ENCODE measurements at places on chromosomes 13 and 19.

- peak; percentile 70 for DNase-seq
Measured at GRCh38 chr13:49314344-49314882, 66.7 kb downstream of the CDADC1 start.

GRCh38 chr19:44845612-44846454 lies at the start of gene NECTIN2:
NECTIN2 (plus strand) TSS chr19:44846297; CDS start chr19:44846526, 229 bp downstream.
- peak; percentile 85 for DNase-seq

DNA sequence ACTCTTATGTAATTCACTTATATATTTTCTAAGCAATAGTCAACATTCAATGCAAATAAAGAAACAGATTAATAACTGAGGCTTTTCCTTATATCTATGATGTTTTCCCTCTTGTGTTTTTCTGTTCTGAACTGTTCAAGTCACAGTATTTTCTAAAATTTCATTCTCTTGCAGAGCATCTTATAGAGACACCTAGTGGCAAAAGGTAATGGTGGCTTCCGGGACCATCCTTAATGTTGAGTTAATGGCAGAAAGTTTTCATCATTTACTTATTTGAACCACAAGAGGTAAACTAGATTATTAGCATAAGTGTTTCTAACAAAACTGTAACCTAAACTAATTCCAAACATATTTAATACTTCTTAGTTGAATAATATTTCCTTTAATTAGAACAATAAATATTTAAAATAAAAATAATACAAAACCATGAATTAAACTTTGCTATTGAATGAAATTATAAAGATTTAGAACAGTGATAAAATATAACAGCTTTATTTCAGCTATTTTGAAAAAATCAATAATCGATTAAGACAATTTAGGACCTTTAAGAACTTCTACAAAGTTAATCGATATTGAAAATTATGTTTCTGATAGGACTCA lies 1.7 kb upstream of the SLITRK5 start:
- DNase-seq = no peak

DNA sequence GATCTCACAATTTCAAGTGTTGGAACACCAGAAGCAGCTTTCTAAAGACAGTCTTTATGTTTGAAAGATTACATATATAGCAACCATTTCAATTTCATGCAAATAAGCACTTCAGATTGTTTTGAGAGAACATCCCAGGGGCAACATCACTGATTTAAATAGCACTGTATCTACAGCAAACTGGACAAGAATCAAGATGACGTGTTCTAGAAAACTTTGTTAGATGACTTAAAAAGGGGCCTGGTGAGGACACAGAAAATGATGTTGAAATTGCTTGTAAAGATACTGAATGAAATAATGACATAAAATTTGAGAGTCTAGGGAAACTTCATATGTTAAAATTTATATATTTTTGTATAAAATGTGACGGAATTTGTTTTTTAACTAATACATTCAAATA lies 277.1 kb downstream of the KLF12 start:
- no peak for DNase-seq

GRCh38 chr13:97921176-97921816 lies 32.2 kb upstream of the IPO5 start:
- no peak for DNase-seq

Measured in astrocyte (in vitro differentiated cells and primary cell).